ENCODE measurements at places on chromosomes 7 and 10. TPM values are rescaled to one million over a fixed set of nuclear protein-coding genes. Genes with fewer than 3 reads are reported as not detected.

Gene PRSS37
- not detected for total RNA-seq

Gene PRPS1L1
- total RNA-seq, result not detected

Gene ARMC3
- total RNA-seq, result not detected

Gene CYP3A7
- total RNA-seq, result not detected

Gene FAM25C
- total RNA-seq, result not detected

Gene UPK3B
- 7.3 TPM for total RNA-seq

Gene PHYHIPL
- not detected for total RNA-seq

Gene CALML3
- not detected for total RNA-seq

Gene PTPRZ1
- total RNA-seq, result not detected

Gene UCN3
- total RNA-seq, result not detected

Gene HYAL4
- not detected for total RNA-seq

Gene ABCB8
- total RNA-seq, result 74.7 TPM

Gene BRAT1
- total RNA-seq, result 32.2 TPM

Gene DRGX
- total RNA-seq, result not detected

Gene ASL
- 18.6 TPM for total RNA-seq

Gene NUDT13
- total RNA-seq, result 2.2 TPM

Gene KCNH2
- 1.6 TPM for total RNA-seq

Gene TMEM168
- 26.3 TPM for total RNA-seq

Gene RAMP3
- not detected for total RNA-seq

Gene AKR1B15
- total RNA-seq, result not detected

Gene IFIT1B
- total RNA-seq, result not detected

Gene SPDYE1
- total RNA-seq, result not detected

Gene HELLS
- 7.8 TPM for total RNA-seq

Gene CACUL1
- total RNA-seq, result 37.8 TPM

Gene ABI1
- 64.0 TPM for total RNA-seq

Gene ZNF786
- total RNA-seq, result 16.3 TPM

Gene MUC3A
- total RNA-seq, result not detected

Gene PAPSS2
- total RNA-seq, result not detected

Gene SFRP5
- total RNA-seq, result 13.6 TPM

Gene RUFY2
- 30.0 TPM for total RNA-seq

Gene OIT3
- total RNA-seq, result not detected

Gene ITPRID1
- not detected for total RNA-seq

Gene C7orf33
- total RNA-seq, result not detected

Gene MICALL2
- total RNA-seq, result 3.5 TPM

Gene CALCR
- total RNA-seq, result not detected

Gene PDZD7
- total RNA-seq, result 1.3 TPM

Gene CCDC172
- total RNA-seq, result not detected

All from naive thymus-derived CD8-positive, alpha-beta T cell (primary cell).